CD4-positive, alpha-beta T cell treated with Interleukin-4 for 1 hour (primary cell): ENCODE measurements at places on chromosomes 1 and 21.

DNA sequence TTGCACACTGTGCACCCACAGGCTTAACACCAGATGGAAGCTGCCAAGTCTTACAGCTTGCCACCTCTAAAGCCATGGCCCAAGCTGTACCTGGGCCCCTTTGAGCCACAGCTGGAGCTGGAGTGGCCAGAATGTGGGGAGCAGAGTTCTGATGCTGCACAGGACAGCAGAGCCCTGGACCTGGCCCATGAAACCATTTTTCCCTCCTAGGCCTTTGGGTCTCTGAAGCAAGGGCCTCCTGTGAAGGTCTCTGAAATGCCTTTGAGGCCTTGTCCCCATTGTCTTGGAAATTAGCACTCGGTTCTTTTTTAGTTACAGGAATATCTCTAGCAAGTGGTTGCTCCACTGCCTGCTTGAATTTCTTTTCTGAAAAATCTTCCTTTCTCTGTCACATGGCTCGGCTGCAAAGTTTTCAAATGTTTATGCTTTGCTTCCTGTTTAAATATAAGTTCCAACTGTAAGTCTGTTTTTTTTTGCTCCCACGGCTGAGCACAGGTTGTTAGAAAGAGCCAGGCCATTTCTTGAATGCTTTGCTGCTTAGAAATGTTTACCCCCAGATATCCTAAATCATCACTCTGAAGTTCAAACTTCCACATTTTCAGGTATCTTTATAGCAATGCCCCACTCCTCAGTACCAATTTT, 156.8 kb upstream of the GORAB start:
- DNase-seq: no peak

DNA sequence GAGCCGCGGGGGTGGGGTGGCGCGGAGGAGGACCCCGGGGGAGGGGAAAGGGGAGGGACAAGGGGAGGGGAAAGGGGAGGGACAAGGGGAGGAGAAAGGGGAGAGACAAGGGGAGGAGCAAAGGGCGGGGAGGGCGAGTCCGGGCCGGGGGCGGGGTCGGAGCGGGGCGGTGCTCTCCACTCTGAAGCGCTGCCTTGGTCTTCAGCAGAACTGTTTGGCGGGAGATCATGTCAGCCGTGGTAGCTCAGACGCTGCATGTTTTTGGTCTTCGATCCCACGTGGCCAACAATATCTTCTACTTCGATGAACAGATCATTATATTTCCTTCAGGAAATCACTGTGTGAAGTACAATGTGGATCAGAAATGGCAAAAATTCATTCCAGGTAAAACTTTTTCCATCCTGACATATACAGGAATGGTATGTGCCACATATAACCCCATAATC, 420 bp downstream of the CFAP57 start:
- DNase-seq: peak; percentile 88

DNA sequence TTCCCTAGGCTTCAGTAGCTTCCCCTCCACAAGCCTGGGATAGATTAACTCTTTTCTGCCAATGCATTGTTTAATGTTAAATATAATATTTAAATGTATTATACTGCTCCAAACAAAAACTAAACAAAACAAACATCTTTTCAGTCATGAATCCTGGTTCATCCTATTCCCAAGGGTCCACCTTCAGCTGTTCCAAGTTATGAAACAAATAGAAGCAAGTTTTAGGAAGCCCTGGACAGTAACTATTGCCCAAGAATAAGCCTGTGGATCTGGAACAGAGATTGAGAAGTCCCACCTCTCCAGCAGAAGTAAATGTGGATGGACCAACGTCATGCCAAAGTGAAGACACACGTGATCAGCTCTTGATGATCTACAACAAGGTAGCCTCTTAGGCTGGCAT, 408.1 kb downstream of the SETD4 start:
- no peak for DNase-seq

GRCh38 chr1:154605534-154605933, 2.5 kb downstream of the ADAR start:
- DNase-seq: no peak

GRCh38 chr1:158689110-158689509, 2.6 kb upstream of the SPTA1 start:
- no peak for DNase-seq

- no peak for DNase-seq
These were observed 39.4 kb downstream of the PLXNA2 start for GRCh38 chr1:208204779-208205178.

- no peak for DNase-seq
These were observed 4.3 kb downstream of the STK40 start for GRCh38 chr1:36381405-36381804.

GRCh38 chr1:52706136-52706670, 8.1 kb upstream of the COA7 start:
- no peak for DNase-seq

DNA sequence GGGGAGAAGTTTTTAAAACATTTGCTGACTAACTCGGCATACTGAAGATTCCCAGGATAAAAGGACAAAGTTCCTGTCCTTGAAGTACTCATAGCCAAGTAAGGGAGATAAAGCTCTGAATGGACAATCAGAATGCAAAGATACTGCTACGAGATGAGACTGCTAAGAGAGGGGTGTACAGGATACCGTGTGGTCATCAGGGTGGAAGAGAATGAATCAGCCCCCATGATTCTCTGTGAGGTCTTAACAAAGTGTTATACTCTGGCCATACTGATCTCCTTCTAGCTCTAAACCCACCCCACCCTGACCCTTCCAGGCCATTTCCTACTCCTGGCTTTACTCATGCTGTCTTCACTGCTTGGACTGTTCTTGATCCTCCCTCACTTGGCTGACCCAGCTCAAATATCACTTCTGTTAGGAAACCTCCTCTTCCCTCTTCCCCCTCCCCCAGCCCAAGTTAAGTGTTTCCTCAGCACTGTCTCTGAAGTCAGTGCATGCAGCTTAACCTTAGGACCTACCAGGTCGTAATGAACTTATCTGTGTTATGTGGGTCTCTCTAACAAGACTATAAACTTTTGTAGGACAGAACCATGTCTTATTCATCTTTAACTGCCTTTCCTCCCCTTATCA, 15.8 kb upstream of the MAGOH start:
- DNase-seq: no peak

DNA sequence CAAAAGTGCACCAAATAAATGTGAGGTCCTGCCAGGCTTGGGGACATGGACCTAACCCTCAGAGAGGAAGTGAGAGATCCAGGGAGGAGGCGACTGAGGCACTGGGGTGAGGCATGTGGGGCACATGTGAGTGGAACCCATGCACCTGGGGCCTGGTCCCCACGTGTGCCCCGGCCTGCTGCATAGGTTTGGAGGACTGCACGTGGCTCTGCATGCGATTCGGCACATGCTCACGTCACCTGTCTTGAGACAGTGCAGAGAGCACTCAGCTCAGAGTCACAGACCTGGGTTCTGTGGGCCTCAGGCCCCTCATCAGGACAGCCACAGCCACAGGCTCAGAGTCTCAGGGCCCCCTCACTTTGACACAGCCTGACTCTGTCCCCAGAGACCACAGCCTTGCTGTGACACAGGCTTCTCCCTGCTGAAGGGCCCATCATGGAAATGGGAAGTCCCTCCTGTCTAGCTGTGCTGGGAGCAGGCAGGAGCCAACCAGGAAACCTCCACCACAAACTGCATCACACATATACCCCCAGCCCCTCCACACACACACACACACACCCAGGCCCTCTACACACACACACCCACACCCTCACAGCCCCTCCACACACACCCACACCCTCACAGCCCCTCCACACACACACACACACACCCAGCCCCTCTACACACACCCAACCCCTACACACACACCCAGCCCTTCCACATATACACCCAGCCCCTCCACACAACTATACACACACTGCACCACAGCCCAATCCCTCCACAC, 48.2 kb downstream of the SLC9A1 start:
- peak; percentile 39 for DNase-seq

DNA sequence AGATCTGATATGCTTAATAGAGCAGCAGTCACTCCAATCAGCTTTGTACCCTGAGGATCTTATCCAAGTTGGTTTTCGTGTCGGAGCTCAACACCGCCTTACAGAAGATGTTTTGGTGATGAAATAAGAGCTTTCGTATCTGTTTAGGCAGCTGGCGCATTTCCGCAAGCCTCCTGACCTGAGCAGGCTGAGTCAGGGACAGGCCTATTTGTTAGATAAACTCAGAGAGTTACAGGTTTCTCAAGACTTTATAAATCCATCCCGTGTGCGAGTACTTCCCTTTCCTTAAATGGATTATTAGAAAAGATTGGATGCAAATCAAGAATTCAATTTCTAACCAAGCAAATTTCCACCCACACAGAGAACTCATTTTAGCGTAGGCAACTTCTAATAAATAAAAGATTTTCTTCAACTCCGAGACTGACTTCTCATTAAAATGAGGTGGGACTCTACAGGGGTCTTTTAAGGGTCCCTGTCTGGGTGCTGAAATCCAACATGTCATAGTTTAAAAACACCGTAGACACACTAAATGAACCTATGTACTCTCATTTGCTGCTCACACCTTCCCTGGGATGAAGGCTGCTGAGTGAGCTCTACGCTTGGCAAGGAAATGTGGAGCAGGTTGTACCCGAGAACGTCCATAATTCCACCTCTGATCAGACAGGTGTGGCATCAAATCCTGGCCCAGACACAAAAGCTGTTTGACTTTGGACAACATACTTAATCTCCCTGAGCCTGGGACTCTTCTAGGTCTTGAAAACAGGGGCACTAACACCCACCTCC, 106.9 kb upstream of the F3 start:
- DNase-seq: no peak

DNA sequence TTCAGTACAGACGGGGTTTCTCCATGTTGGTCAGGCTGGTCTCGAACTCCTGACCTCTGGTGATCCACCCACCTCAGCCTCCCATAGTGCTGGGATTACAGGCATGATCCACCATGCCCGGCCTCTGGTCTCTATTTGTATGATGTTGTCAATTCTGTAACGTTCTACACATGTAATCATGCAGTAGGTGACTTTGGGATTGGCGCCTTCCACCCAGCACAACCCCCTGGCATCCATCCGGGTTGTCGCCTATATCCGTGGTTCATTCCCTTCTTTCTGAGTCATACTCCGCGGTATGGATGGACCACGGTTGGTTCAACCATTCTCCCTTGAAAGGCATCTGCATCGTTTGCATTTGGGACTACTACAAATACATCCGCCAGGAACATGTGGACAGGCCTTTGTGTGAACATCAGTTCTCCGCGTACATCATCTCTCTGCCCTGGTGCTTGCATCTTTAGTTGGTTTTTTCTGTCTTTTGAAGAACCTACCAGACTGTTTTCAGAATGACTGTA, 72.1 kb downstream of the PDE9A start:
- no peak for DNase-seq

- DNase-seq: no peak
These were observed 98.2 kb upstream of the LMO4 start for GRCh38 chr1:87230501-87230900.

DNA sequence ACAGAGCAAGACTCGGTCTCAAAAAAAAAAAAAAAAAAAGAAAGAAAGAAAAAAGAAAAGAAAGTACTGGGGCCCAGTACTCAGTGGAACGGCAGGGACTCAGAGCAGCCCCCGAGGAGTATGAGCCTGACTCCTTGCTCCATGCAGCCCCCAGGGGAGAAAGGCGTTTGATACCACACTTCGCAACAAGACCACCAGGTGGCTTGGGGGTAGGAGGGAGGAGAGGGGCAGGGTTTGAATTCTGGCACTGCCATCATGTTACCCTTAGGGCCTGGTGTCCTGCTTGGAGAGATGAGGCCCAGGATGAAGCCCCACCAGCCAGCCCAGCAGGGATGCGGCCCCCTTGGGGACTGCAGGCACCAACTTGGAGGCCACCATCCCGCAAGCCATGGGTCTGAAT, 321.3 kb upstream of the VAMP3 start:
- DNase-seq: no peak

DNA sequence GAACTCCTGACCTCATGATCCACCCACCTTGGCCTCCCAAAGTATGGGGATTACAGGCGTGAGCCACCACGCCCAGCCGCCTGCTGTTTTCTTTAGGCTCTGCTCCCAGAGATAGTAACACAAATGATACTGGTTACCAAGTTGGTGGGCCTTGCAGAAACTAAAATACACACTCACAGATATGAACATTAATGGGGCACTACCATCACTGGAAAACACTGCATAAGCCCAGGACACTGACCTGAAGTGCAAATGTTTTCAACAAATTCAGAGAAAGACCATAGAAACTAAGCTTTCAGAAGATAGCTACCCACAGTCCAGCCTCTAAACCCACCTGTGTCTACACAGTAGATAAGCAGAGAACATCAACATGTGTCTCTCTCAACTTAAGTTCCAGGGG, 180.5 kb downstream of the FCRL5 start:
- no peak for DNase-seq

GRCh38 chr1:183388735-183389134, 29.4 kb downstream of the NMNAT2 start:
- no peak for DNase-seq

- no peak for DNase-seq
These were observed 217.9 kb downstream of the NTNG1 start for GRCh38 chr1:107358619-107359327.

- no peak for DNase-seq
These were observed 593.2 kb downstream of the LRRIQ3 start for GRCh38 chr1:73604739-73605138.

GRCh38 chr1:97920276-97920831, 480 bp downstream of the DPYD start:
- DNase-seq: no peak
